Anterior cingulate cortex (tissue), 58 donors: ENCODE measurements at places on chromosomes 16 and 17.

- no peak for DNase-seq
Observed at GRCh38 chr17:21394265-21394664, 18.1 kb downstream of the KCNJ12 start.

DNA sequence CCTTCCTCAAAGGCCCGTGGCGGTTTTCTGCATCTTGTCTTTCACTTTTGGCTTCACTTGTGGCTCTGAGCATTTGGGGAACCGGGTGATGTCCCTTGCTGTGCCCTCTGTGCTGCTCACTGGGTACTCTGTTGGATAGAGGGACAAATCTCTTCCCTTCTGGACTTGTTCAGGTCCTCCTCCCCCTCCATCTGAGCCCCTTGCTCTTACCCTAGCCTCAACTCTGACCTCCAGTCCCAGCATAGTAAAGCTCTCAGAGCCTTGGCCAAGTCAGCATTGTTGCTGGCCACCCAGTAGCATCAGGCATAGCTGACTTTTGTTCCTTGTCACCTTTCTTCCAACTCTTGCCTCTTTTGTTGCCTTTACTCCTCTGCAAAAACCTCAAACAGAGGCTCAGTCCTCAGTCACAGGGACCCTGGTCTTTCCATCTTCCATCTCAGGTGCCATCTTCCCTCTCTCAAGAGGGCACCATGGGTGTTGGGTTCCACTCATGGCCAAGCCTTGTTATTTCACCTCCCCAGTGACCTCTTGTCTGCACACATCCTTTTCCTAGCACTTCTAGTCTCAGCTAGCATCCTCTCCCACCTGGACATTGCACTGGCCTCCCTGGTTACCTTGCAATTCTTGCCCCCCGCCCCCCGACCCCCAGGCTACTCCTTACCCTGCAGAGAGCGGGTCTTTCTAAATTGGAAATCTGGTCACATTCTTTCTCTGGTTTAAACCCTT is 393 bp upstream of the PSMB10 start:
- no peak for DNase-seq

DNA sequence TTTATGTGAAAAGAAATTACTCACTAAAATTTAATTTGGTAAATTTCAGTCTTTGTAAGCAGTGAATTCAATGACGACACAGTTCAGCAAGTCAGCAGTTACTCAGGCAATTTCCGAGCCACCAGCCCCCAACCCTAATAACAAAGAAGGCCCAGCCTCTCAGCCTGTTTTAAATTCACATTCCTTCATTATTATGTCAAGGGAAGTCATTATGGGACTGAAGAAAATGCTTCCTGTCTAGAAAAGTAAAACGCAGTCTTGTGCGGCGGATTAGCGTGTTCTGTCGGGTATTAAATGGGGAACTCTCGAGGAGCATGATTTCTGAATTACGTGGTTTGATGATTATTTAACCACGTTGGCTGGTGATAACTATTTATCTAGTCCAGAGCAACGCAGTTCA is 177.6 kb downstream of the AIPL1 start:
- DNase-seq = no peak

DNA sequence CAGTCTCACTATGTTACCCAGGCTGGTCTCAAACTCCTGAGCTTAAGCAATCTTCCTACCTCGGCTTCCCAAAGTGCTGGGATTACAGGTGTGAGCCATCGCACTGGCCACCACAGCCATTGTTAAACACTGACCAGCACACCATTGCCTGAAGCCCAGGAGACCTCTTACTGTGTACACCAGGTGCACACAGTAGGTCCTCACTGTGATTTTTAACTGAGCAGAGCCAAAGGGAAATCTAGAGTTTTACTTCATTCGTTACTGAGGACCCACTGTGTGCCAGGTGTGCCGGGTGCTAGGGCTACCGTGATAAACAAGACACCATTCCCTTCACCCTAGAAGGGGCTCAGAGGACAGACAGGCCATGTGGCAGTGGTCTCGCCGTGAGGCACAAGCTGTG is 4.2 kb downstream of the ITGB4 start:
- DNase-seq = no peak

- DNase-seq = no peak
Observed at GRCh38 chr17:17118399-17118798, 76.1 kb downstream of the MPRIP start.

GRCh38 chr17:8835631-8836364 is 31.7 kb downstream of the PIK3R6 start:
- DNase-seq = no peak
